ENCODE measurements at places on chromosomes 5 and 9. TPM values are rescaled to one million over a fixed set of nuclear protein-coding genes. Genes with fewer than 3 reads are reported as not detected.

DNA sequence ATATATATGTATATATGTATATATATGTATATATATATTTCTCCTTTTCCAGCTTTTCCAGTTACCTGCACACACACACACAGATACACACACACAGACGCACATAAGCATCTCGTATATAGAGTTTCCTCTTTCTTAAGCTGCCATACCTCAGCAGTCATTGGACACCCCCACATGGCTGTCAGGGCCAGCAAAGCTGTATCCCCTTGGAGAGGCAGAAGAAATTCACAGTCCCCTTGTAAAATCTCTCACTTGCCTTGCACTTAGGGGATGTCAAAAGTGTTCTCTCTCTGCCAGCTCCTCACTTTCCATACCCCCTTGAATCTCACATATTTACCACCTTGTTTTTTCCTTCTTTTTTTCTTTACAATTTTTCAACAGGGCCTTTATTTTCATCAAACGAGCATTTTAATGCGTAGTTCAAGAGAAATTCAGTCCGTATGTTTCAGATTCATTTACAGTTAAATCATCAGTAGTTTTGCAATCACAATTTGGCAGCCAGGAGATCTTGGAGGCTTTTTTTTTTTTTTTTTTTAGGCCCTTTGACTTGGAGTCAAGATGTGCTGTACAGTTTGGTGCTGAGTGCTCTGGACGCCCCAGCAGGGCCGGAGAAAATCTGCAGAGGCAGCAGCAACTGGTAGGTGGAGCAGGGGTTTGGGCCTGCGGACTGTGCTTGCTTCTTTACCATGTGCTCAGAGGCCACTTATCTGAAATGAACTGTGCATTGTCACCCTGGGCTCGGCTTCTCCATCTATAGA lies 244.9 kb upstream of the KLF4 start:
- DNase-seq: no peak
- no peaks in the 10 kb centered on the region for H3K36me3 ChIP-seq
- no peak overlapping the region for H3K27ac ChIP-seq
- H3K4me3 ChIP-seq: no peak overlapping the region
- H3K4me1 ChIP-seq: peaks cover 9% of the 10 kb centered on the region
- H3K27me3 ChIP-seq: no peaks in the 10 kb centered on the region

GRCh38 chr5:31888564-31888963 lies 249.6 kb downstream of the PDZD2 start:
- H3K4me3 ChIP-seq: no peak overlapping the region
- peaks cover 44% of the 10 kb centered on the region for H3K27me3 ChIP-seq
- no peak for DNase-seq
- H3K4me1 ChIP-seq: peaks cover 14% of the 10 kb centered on the region
- H3K36me3 ChIP-seq: no peaks in the 10 kb centered on the region

- no peaks in the 10 kb centered on the region for H3K27me3 ChIP-seq
- DNase-seq: peak; percentile 18
- no peak overlapping the region for H3K27ac ChIP-seq
- no peak overlapping the region for H3K4me3 ChIP-seq
Measured at GRCh38 chr9:6855860-6856259, 98.1 kb downstream of the KDM4C start.

DNA sequence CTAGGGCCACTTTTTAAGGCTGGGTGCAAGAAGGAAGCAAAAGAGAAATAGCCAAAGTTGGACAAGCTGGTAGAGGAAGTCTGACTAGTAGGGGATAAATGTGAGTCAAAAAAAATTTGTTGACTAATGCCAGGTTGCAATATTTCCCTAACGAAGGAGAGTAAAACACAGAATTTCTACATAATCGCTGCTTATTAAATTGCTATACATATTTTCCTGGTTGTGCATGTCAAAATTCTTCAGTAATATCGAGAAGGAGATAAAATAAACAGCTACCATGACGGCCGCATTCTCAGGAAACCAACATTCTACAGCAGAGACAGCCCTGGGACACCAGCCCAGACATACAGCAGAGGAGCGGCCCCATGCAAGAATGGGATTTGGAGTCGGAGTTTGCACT lies 148.3 kb downstream of the ESM1 start:
- no peaks in the 10 kb centered on the region for H3K27me3 ChIP-seq
- H3K4me1 ChIP-seq: peaks cover 41% of the 10 kb centered on the region
- no peak for DNase-seq

DNA sequence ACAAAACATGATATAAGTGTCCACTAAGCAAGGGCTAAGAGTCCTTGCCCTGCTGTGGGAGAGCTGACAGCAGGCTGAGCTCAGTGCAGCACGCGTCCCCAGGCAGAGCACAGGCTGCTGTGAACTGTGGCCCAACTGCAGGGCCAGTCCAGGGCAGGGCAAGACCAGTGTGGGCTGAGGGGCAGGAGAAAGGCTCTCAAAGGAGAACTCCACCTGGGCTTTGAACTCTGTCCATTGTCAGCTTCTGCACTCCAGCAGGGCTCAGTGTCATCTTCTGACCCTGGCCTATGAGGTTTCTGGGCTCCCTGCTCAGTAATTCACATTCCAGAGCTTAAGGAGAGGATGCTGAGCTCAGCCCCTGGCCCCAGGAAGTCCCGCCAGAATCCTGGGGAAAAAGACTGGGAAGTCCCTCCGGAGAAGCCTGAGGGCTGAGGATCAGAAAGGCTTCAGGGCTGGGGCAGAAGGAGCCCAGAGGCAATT lies 37.4 kb downstream of the LHFPL2 start:
- H3K27me3 ChIP-seq: no peaks in the 10 kb centered on the region
- H3K36me3 ChIP-seq: peaks cover 7% of the 10 kb centered on the region
- H3K4me3 ChIP-seq: no peak overlapping the region
- H3K4me1 ChIP-seq: peaks cover 24% of the 10 kb centered on the region

DNA sequence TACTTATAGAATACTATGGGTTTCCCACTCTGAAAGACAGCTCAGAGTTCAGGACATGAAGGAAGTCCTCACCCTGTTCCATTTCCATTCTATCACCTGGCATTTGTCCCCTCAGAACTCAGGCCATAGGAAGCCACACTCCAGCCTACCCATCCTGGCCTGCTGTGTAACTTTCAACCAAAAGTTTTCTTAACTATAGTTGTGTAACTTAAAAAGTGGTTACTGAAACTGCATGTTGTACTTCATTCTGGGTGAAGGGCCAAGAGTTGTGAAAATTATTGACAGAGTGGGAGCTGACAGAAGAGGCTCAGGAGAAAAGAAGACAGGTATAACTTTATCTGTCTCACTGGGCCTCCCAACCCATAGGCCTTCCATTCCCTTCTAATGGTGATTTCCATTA lies 212.5 kb downstream of the RAB3C start:
- DNase-seq: no peak
- H3K36me3 ChIP-seq: no peaks in the 10 kb centered on the region
- peaks cover 70% of the 10 kb centered on the region for H3K27me3 ChIP-seq
- no peak overlapping the region for H3K27ac ChIP-seq

Gene FOXD1
- 7.8 TPM for total RNA-seq

Gene NDUFAF2
- total RNA-seq: 43.4 TPM

Gene SPATA6L
- 7.1 TPM for total RNA-seq

DNA sequence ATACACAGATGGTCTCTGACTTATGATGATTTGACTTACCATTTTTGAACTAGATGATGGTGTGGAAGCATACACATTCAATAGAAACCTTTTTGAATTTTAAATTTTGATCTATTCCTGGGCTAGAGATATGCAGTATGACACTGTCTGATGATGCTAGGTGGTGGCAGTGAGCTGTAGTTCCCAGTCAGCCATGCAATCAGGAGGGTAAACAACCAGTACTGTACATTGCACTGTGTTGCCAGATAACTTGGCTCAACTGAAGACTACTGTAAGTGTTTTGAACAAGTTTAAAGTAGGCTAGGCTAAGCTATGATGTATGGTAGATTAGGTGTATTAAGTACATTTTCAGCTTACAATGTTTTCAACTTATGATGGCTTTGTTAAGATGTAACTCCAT lies 859.1 kb upstream of the ARRDC3 start:
- no peaks in the 10 kb centered on the region for H3K36me3 ChIP-seq
- no peak overlapping the region for H3K4me3 ChIP-seq
- no peak for DNase-seq
- H3K27ac ChIP-seq: no peak overlapping the region

DNA sequence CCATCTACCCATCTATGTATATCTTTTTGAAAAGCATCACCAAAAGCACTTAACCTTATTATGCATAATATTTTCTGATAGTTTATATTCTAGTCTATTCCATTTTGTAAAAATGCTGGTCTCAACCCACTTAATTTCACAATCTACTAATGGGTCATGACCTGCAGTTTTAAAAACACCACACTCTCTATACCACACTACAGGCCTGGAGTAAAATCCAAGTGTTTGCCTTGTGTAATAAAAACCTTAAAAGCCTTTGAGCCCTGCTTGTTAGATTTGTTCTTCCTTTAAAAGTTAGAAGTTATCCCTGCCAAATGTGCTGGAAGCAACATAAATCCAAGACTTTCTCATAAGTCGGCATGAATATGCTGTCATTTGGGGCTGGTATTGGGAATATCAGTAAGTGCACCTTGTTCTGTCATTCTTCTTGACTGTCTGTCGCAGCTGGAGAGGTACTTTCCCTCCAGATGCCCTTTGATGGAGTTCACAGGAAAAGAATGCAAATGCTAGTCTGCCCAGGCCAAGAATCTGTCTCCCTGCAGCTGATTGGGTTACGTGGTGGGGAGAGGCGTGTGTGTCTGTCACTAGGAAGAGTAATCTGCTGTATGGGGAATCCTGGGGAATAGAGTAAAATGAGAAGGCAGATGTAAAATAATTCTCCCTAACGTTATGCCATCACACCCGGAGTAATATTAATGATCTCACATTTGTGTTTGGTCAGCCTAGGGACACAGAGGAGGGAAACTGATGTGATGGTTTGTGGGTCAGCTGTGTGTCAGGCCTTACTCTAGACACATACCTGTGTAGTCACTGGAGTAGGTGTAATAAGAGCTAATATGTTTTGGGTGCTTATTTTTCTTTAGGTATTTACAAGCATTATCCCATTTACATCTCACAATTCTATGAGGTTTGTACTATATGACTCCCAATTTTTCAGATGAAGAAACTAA lies 79.4 kb downstream of the ZNF366 start:
- no peaks in the 10 kb centered on the region for H3K36me3 ChIP-seq
- H3K27me3 ChIP-seq: peaks cover 79% of the 10 kb centered on the region
- no peaks in the 10 kb centered on the region for H3K4me1 ChIP-seq
- DNase-seq: no peak
- H3K4me3 ChIP-seq: no peak overlapping the region

DNA sequence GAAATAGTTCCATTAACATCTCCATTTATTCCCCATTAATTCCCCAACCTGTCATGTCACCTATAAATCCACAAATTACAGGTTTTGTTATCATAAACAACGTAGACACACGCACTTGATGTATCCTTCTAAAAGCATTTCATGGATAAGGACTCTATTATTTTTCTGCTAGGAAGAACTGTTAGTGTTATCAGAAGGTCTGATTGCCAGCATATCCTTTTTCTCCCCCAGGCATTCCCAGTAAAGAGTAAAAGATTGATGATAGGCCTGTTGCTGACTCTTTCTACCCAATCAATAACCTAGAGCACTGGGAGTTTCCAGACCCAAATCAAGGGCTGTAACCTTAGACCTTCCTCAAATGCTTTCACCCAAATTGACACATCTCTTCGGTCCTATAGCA lies 60.8 kb downstream of the RFK start:
- H3K27me3 ChIP-seq: no peaks in the 10 kb centered on the region
- DNase-seq: no peak
- H3K27ac ChIP-seq: no peak overlapping the region

Gene PCDHB4
- not detected for total RNA-seq

DNA sequence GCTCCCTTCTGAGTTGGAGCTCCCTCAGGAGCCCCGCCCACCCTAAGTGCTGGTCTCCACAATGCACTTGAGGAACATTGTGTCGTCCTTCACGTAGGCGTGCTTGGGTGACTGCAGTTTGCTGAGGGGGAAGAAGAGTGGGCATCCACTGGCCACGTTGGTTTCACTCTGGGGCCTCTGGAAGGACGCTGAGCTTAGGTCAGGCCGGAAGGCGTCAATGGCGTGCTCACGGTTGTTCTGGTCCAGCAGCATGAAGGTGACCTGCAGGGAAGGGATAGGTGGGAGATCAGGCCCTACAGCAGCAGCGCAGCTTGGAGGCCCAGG lies 21.7 kb downstream of the TRAF1 start:
- H3K4me1 ChIP-seq: no peaks in the 10 kb centered on the region
- H3K27ac ChIP-seq: no peak overlapping the region
- peaks cover 9% of the 10 kb centered on the region for H3K27me3 ChIP-seq
- H3K36me3 ChIP-seq: no peaks in the 10 kb centered on the region

DNA sequence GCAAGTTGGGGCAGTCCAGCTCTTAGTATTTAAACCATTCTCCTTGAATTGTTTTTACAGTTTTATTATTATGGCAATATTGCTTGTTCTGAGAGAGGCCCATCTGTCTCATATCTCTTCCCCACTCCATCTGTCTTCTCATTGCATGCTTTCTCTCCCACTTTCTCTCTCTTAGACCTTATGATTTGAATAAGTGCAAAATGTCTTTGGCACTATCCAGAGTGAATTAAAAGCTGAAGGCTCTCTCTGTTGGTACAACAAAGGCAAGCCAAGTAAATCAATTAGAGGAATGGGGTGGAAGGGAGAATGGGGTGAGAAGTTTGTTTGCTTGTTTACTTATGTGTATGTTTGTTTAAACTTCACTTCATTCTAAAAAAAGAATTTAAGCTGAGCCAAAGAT lies 195.3 kb upstream of the RFX3 start:
- H3K4me1 ChIP-seq: no peaks in the 10 kb centered on the region
- no peak overlapping the region for H3K27ac ChIP-seq
- no peak for DNase-seq
- no peaks in the 10 kb centered on the region for H3K36me3 ChIP-seq
- H3K27me3 ChIP-seq: no peaks in the 10 kb centered on the region

GRCh38 chr9:75429531-75430475 lies 341.5 kb downstream of the OSTF1 start:
- H3K27ac ChIP-seq: no peak overlapping the region
- H3K36me3 ChIP-seq: no peaks in the 10 kb centered on the region

DNA sequence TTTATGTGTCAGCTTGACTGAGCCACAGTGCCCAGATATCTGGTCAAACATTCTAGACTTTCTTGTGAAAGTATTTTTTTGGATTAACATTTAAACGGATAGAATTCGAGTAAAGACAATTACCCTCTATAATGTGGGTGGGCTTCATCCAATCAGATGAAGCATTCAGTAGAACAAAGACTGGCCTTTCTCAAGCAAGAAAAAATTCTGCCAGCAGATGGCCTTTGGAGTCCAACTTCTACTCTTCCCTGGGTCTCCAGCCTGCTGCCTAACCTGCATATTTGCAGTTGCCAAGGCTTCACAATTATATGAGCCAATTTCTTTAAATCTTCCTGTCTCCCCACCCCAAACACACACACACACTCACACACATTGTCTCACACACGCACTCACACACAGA lies 86.4 kb downstream of the MED10 start:
- no peak overlapping the region for H3K4me3 ChIP-seq
- no peaks in the 10 kb centered on the region for H3K27me3 ChIP-seq
- no peak overlapping the region for H3K27ac ChIP-seq
- no peaks in the 10 kb centered on the region for H3K4me1 ChIP-seq
- no peaks in the 10 kb centered on the region for H3K36me3 ChIP-seq
- DNase-seq: no peak

DNA sequence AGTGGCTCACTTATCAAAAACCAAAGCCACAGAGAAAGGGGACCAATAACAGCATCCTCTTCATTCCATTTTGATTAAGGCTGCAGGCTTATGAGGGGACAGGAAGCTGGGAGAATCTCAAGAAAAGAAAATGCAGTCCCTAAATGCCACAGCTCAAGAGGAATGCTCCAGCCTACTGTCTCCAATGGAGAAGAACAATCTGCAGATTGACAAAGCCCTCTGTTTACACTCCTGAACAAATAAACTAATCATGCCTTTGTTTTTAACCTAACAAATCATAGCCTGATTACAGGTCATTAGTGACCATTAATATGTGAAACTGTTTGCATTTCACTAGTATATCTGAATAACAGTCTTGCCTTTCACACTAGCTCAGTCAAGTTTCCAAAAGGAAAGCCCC lies 26.5 kb downstream of the PPP2R2B start:
- peaks cover 7% of the 10 kb centered on the region for H3K4me1 ChIP-seq
- H3K36me3 ChIP-seq: no peaks in the 10 kb centered on the region
- no peak for DNase-seq

Gene TMED7
- total RNA-seq: 121 TPM

Data from Calu3 (cell line).